ENCODE measurements at places on chromosomes 2 and 18.

- DNase-seq = no peak
Observed at GRCh38 chr2:235102896-235103295, 151.1 kb downstream of the SH3BP4 start.

DNA sequence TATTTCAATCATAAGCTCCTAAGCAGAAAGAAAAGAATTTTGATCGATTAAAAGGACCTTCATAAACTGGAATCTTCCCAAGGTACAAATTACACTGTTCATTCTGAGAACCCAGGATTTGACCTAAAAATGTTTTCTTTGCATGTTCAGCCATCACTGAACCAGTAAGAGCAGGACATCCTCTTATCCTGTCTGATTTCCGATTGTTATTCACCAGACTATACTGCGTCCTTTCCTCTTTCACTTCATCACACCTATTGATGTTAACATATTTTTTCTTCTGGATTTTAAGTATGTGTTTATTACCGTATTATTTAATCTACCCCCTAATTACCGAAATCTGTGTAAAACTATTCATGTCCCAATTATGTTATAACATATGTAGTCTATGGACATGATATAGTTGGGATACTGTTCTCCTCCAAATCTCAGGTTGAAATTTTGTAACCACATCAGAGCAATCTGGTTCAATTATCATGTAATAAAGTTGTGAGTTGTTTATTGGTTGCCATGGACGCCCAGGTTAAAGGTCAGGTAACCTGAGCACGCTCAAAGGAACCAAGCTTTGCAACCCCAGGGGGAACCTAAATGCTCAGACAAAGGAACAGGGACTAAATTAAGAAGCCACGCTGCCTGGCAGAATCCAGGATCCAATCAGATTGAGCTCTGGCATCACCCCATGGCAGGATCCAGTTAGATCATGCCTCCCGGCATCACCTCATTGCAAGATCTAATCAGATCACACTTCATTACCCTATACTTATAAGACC, 11.6 kb upstream of the TBC1D8 start:
- no peak for DNase-seq

GRCh38 chr2:29747786-29748470, 173.5 kb downstream of the ALK start:
- no peak for DNase-seq

- DNase-seq = no peak
Observed at GRCh38 chr2:232134939-232135338, 173.4 kb downstream of the DIS3L2 start.

- no peak for DNase-seq
Observed at GRCh38 chr2:223414646-223415045, 187.5 kb downstream of the SCG2 start.

DNA sequence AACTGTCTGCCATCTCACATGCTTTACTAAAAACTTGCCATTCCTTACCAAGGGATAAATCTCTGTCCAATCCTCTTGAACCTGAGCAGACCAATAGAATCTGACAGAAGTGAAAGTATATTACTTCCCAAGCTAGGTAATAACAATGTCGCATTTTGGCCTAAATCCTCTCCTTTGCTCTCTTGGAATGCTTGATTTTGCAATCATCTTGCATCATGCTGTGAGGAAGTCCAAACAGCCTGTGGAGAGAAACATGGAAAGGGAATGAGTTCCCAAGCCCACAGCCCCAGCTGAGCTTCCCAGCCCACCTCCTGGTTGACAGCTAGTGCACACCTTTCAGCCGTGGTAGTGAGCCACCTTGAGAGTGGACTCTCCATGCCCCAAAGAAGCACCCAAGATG, 540.6 kb downstream of the STK39 start:
- no peak for DNase-seq

- no peak for DNase-seq
Observed at GRCh38 chr18:45890606-45891005, 65.1 kb downstream of the SIGLEC15 start.

DNA sequence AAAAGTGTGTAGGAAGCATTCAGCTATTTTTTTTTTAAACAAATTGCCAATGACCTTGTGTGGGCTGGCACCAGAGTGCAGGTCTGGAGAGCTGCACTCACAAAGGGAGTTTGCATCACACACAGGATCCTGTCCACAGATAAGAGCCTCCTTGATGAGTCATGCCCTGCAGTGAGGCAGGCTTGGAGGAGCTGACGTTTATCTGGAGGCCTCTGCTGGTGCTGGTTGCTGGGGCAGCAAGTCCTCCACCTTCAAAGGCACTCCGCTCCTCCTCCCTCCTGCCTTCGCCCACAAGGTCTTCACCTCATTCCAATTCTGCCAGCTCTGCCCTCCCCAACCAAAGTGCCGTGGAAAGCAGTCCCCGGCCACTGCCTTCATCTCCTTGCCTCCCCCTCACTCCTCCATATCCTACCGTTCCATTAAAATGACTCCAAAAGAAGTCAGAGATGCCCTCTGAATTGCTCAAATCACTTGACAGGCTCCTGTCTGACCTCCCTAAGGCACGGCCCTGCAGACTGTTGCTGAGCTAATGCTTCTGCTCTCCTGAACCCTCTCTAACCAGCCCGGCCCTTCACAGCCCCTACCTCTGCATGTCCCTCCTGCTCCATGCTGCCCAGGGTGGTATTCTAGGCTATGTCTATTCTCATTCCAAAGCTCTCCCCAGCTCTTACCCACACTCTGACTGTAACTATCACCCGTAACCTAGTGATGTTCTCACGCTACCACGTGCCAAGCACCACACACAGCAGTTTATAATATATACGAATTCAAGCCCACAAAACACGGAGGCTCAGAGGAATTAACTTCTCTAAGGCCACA, 30.9 kb downstream of the LONRF2 start:
- peak; percentile 48 for DNase-seq

GRCh38 chr2:219062081-219062480, 1.4 kb upstream of the IHH start:
- no peak for DNase-seq

DNA sequence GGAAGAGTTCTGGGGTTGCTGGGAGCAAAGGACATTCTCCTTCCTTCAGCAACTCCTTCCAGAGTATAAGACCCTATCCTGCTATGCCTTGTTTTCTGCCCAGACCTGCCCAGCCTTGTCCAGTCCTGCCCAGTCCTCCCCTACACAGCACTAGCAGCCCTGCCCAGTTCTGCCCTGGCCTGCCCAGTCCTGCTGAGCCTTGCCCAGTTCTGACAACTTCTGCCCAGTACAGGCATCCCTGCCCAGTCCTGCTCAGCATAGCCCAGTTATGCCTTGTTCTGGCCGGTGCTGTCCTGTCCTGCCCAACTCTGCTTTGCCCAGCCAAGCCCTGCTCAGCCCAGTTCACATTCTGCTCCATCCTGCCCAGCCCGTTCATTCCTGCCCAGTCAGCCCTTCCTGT, 44.9 kb upstream of the ALK start:
- no peak for DNase-seq

DNA sequence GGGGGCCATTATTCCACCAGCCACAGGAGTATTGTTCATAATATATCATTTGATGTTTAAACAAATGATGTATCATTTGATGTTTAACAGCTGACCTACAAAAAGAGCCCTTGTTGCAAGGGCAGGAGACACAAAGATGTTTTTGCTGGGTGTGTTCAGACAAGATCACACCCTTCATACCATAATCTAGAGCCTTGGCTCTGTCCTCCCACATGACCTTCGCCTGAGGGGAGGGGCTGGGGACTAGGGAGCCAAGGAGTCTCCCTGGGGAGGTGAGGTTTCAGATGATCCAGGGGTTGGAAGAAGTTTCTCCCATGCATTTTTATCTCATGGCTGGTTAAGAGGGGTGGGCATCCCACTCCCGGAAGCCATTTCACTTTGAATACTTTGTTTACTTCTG, 33.5 kb downstream of the CDC42EP3 start:
- DNase-seq = no peak

DNA sequence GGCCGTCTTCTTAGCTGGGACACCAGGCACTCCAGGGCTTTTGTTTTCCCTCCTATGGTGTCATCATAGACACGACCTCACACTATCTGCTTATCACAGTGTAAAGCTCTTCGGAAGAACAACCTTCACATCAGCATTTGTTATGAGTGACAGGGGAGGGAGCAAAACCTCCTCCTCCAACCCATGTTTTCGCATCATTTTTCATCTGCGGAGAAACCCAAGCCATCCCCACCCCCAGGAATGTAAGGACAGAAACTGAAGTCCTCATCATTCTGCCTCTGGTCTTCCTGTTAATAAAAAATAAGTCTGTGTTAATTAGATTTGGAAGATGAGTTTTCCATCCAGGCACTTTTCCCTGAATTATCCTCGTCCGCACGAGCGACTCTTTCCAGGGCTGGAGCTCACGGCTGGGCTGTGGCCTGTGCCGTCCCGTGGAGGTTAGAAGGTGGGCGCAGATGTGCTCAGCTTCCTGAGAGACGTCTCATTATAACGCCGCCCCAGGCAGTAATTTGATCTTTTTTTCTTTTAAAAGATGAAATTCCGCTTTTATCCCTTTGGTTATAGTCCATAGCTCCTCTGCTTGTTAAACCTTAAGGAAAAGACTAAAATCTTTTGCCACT, 101.6 kb upstream of the TMEM18 start:
- no peak for DNase-seq

DNA sequence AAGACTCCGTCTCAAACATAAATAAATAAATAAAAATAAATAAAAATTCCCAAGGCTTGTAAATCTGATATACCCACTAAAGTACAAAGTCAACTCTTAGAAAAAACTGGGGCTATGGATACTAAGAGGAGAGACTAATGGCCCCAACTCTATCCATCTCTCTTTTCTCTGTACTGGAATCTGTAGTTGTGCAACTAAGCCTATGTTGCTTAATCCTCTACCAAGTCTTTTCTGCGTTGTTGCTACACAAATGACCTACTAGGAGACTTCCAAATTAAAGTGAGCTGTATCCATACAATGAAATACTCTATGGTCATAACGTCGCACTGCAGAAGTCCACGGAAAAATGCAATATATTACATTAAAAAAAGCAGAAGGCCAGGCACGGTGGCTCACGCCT, 8.1 kb downstream of the MRPS5 start:
- DNase-seq = no peak

GRCh38 chr2:223772363-223772762, 65.0 kb downstream of the AP1S3 start:
- no peak for DNase-seq

DNA sequence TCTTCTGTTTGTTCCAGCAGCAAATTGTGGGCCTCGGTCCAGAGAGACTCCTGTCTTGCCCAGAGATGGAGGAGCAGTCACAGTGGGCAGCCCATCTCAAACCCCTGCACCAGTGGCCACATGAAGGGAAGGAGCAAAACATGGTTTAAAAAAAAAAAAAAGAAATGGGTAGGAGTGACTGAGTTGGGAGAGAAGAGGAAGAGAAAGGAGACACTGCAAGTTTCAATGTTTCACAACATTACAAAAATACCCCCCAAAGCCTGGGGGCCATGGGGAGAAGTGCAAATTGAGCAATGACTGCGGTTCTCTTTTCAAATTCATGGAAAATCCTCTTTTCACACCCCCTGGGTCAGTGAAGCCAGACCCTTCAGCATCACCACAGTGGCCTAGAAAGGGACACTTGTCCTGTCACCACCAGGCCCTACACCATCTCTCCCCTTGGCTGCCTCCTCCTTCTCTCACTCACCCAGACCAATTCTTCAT, 117.1 kb downstream of the ZFP36L2 start:
- DNase-seq = no peak

DNA sequence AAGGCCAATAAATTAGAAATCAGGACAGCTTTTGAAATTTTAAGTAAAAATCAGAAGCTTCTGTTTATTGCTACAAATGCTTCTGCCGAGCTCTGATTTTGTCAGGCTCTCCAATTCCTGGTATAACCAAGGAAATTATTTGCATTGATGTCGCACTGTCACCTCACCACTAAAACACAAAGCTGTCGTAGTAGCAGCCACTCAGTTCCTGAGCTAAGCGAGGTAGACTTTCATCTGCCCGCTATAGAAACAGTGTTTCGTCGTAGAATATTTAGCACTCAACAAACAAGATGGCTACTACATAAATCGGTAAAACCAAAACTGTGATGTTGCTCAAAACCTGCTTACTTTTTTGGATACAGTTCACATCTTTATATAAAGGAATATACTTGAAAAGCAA, 141.3 kb upstream of the FOSL2 start:
- peak; percentile 19 for DNase-seq

DNA sequence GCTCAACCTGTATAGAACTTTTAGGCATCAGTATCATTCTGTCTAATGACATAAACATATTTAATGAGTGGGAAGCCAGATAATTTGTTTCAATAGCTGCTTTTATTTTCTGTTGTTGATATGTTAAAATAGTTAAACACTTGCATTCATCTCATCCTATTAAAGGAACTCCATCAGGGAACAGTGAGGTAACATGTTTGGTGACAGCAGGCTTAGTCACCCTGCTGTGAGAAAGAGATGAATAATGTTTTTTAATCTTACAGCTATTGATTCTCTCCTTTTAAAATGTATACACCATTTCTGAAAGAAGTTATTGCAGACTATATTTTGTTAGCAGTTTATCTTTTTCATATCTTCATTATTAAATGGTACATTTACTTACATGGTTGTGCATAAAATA, 123.3 kb upstream of the CWC22 start:
- no peak for DNase-seq

DNA sequence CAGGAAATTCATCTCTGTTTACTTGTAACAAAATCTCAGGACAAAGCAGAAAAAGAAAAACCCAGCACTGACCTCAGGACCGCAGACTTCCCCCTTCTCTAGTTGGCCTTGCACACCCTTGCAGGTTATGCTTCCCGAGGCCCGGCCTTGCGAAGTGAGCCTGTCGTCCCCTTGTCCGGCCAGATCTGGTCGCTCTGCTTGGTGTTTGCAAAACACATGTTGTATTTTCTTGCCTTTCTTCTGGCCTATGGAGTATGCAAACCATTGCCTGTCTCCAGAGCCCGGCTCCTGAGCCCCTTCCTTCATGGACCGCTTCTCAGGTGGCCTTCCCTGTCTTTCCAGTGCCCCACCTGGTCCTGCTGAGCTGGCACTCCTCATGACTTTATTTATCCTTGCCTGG, 4.8 kb downstream of the IMPA2 start:
- DNase-seq = no peak

- DNase-seq = peak; percentile 57
Observed at GRCh38 chr2:24926602-24927252, 6.7 kb upstream of the ADCY3 start.

DNA sequence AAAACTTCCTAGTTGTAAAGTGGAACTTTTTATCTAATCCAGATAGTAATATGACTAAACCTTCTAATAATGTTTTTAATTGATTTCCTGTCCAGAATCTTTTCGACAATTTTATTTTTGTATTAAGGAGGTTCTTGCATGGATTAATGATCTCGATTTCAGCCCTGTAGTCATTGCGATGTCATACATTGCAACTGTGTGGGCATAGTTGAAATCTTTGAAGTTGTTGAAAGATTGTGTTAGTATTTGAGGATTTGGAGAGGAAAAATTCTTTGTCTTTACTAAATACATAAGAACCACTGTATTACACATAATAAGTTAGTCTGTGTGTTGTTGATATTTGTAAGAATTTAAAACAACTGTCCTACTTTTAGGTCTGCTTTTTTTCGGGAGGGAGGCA, 31.1 kb downstream of the ACSL3 start:
- no peak for DNase-seq

DNA sequence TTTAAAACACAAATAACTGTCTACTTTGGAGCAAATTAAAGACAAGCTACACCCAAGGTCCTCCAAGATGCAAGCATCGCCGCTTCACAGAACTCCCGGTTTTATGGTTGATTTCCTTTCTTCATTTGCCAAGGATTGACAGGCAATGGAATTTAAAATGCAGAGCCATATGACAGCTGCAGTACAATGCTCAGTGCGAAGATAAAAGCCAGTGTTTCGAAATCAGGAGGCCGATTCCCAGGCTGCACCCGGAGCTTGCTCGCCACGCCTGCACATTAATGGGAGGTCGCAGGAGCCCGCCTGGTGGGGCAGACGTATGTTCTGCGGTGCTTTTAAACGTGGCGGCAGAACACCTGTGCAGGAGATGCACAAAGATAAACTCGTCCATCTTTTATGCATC, 727.6 kb upstream of the SOX11 start:
- no peak for DNase-seq
